T-helper 22 cell (primary cell): ENCODE measurements at places on chromosomes 16 and 17.

DNA sequence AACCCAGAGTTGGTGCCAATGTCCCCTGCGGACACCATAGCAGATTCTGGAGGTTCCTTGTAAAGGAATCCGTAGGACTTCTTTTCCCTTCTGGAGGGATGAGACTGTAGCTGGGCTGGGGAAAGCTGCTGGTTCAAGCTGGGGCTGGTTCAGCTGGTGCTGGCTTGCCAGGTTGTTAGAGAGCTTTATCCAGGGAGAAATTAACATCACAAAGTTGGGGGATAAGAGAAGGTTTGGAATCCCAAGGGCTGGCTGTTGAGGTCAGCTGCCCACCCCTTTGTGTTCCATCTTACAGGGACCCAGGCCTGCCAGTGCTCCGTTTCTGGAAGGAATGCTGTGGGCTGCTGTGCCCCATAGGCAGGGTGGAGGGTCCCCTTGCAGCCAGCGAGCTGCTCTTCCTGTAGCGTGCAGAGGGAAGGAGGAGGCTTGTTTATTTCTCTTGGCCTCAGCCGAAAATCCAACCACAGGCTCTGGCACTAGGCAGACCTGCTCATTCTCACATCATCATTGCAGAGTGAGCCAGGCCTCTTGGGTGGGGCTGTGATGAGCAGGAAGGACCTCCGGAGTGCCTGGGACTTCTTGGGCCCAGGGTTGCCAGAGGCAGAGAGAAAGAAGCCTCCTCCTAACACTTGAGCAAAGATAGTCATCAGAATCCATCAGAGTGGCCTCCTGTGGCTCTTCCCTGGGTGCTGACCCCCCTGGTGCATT lies 251.1 kb downstream of the SEC14L1 start:
- DNase-seq = no peak

DNA sequence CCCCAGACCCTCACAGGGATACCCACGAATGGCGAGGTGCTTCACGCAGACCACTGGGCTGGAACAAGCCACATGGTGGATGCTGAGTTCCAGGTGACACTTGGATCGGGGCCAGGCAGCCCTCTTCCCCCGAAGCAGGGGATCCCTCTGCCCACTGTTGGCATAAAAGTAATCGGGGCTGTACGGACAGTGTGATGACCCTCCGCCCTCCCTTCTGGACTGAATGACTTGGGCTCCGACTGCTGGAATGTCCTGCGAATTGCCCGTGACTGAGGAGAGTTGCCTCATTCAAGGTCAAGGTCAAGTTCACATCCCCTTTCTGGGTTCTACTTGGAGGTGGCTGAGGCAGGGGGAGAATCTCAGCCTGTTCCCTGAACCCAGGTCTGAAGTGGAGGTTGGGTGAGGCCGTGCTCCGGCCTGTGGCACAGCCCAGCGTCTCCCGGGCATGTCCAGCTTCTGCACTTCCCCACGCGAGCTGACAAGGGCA lies 28.5 kb upstream of the CREBBP start:
- DNase-seq = no peak

GRCh38 chr17:81422776-81423697 lies 27.8 kb downstream of the BAHCC1 start:
- DNase-seq = no peak

DNA sequence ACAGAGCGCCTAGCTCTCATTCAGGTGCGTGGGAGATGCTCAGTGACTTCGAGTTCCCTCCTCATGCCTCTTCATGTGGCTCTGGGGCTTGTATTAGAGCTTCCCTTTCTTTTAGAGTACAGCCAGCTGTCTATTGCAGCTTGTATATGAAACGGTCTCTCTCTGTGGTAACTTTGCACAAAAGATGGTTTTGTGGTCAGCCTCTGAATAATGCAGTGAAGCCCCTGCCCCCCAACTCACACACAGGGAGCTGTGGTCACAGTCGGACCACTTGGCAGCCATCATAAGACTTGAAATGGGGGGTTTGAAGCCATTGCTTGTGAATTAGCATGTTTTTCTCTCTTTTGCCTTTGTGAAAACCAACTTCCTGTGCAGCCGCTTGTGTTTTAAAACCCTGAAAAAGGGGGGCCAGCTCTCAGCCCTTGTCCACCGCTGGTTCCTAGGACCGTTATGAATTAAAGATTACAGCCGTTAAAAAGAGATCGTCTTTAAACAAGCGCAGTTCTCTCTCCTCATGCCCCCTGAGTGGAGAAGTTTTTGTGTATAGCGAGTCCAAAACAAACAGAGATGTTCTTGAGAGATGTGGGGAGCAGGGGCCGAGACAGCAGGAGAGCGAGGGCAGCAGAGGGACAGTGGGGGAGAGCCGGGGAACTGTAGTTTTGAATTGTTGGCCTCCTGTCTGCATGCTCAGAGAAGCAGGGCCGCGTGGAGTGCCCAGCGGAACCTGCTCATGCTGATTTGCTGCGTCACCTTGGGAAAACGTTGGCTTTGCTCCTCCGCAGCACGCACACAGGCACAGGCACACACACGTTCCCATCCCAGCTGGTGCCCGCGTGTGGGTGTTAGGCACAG lies 199.0 kb downstream of the MSI2 start:
- DNase-seq = no peak

- DNase-seq = no peak
Observed at GRCh38 chr16:74020095-74020670, 276.4 kb upstream of the PSMD7 start.

DNA sequence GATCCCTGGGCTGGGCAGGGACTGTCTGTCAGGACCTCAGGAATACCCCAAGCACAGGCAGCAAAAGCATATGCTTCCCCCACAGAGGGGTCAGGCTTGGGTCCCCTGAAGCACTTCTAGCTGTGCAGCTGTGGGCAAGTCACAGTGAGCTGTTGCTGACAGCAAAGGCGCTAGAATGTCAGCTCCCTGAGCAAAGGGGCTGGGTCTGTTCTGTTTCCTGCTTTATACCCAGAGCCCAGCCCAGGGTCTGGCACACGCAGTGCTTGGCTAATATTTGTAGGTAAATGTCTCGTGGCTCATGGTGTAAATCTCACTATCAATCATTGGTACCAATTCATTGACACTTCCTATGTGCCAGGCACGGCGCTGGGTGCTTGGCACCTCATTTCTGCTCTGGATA lies 16.6 kb upstream of the MPRIP start:
- DNase-seq = no peak

DNA sequence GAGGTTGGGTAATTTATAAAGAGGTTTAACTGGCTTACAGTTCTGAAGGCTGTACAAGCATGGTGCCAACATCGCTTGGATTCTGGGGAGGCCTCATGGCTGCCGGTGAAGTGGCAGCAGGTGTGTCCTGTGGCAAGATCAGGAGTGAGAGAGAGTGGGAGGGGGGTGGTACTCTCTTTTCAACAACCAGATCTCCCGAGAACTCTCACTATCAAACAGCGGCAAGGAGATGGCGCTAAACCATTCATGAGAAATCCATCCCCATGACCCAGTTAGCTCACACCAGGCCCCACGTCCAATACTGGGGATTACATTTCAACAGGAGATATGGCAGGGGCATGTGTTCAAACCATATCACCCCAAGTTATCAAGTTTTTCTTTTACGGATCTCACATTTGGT lies 44.0 kb upstream of the CBX4 start:
- no peak for DNase-seq

GRCh38 chr17:385178-385835 lies 32.7 kb upstream of the RPH3AL start:
- no peak for DNase-seq

- DNase-seq = no peak
Observed at GRCh38 chr16:31513884-31514283, 5.7 kb upstream of the RUSF1 start.

GRCh38 chr17:12068946-12069345 lies 48.3 kb downstream of the MAP2K4 start:
- no peak for DNase-seq

- DNase-seq = no peak
Observed at GRCh38 chr16:27517664-27518063, 32.0 kb downstream of the GTF3C1 start.

DNA sequence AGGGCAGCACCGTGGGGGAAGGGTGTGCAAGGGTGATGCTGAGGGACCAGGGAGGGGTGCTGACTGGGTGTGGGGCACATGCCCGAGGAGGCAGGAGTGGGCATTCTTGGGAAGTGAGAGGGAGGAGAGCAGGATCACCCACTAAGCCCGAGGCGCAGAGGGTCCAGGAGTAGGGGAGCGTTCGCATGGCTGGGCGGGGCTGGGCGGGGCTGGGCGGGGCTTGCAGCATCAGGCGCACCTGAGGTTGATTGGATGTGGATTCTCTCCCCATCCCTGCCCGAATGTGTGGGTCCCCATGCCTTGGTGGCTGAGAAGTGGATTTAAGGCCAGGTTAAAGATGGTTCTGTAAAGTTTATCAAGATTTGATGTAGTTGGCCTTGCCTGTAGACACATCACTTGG lies 14.2 kb downstream of the BANP start:
- DNase-seq = no peak

- DNase-seq = no peak
Observed at GRCh38 chr16:84307209-84307954, 12.7 kb downstream of the WFDC1 start.

- no peak for DNase-seq
Observed at GRCh38 chr16:24745791-24746190, 16.3 kb downstream of the TNRC6A start.

GRCh38 chr16:26019381-26020242 lies 327.9 kb downstream of the HS3ST4 start:
- DNase-seq = no peak

DNA sequence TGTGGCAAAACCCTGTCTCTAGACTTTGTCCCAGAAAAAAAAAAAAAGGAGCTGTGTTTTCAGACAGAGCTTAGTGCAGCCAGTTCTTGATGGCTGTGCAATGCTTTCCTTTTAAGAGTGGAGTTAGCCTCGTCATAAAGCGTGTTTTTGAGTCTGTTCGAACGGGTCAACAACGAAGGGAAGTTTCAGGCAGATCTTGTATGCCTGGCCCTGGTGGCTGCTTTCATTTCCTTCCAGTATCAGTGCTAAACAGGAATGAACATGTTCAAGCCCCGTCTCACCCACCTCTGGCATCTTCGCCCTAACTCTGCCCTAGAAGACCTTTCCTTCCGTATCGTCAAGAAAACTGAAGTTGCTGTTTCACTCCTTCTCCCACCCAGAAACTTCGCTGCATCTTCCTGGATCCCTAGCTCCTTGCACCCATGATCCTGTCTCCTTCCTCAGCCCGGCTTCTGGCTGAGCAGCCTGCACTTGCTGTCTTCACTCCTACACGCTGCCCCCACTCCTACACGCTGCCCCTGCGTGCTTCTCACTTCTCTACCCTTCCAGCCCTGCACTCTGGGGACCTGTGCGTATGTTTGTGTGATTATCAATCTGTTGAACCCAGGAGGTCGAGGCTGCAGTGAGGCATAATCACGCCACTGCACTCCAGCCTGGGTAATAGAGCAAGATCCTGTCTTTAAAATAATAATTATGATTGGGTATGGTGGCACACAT lies 55.3 kb downstream of the USP10 start:
- no peak for DNase-seq

DNA sequence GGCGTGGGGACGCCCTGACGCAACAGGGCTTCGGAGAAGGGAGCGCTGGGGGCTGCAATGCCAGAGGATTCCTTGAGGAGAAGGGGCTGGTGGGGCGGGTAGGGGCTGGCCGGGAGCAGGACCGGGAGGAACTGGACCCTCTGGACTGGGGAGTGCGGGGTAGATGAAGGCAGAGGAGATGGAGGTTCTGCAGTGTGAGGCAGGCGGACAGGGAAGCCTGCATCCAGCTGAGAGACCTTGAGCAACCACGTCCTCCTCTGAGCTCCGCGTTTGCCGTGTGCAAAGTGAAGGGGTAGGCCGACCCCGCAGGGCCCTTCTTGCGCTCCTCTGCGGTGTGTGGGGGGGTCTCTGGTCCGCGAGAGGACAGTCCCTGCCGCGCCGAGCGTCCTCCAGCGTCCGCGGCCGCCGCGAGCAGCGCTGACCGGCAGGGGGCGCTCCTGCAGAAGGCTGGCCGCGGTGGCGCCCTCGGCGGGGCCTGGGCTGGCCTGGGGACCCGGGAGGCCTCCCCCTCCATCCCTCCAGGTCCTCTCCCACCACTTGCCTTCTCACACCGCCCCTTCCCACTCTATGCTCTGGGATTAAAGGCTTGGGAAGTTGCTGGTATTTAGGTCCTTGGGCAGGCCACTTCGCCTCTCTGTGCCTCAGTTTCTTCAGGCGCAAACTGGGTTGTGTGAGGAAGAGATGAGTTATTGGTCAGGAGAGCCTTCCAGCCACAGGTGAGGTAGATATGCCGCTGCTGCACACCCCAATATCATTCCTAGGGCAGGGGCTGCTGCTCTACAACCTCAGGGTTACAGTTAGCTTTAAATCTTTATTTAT lies 9.6 kb upstream of the WNT9B start:
- DNase-seq = no peak

GRCh38 chr16:69329369-69330285 lies 761 bp downstream of the PDF start:
- no peak for DNase-seq
